ENCODE measurements at places on chromosomes 12 and 14.
A peak's percentile ranks its signal among the peaks of the same experiment; 100 is the strongest.

DNA sequence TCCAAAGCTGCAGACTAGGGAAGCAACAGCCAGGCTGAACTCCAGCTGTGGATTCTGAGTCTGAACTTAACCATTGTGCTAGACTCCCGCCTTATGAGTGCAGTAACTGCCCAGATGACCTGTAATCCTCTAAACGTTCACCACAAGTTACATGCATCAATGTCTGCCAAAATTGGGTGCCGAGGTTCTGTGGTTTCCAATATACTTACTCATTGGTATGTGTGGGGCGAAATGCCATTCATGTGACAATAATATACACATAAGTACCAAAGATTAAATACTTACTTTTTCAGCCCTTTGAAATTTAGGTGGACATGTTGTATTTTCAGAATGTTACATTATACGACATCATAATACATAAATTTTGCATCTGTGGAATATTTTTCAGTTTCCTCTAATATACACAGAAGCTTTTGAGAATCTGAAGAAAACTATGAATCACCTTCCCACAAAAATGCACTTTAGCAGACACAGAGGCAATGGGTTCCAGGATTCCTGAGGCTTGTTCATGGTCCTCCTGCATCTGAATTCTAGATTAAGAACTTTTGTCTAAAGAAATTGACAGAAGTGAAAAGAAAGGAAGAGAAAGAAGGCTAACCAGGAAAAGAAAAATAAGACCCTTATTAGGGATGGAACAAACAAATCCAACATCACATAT is 31.7 kb downstream of the GRIP1 start:
- DNase-seq, result no peak

GRCh38 chr12:103586791-103587370 is at the start of gene STAB2:
TSS of gene STAB2 (plus strand) at chr12:103587273. CDS start at chr12:103587477, 204 bp downstream.
- DNase-seq, result no peak

DNA sequence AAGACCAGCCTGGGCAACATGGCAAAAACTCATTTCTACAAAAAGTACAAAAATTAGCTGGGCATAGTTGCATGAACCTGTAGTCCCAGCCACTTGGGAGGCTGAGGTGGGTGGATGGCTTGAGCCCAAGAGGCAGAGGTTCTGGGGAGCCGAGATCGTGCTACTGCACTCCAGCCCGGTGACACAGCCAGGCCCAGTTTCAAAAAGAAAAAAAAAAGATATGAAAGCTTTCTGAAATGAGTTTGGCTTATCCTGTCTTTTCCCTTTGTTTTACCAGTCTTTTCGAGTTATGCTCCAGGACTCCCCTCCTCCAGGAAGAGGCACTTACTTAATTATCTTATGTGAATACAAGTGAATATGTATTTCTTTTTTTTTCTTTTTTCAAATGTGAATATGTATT is 3.2 kb downstream of the BBOF1 start:
- no peak for DNase-seq

DNA sequence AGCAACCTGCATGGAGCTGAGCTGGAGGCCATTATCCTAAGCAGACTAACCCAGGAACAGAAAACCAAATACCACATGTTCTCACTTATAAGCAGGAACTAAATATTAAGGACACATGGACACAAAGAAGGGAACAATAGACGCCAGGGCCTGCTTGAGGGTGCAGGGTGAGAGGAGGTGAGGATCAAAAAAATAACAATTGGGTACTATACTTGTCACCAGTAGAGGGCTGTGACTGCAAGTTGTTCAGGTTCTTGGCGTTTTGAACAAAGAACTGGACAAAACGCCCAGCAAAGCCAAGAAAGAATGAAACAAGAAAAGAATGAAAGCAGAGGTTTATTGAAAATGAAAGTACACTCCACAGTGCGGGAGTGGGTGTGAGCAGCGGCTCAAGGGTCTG is 208.5 kb upstream of the NEDD1 start:
- no peak for DNase-seq

- no peak for DNase-seq
Observed at GRCh38 chr14:68133856-68134255, 314.3 kb downstream of the RAD51B start.

DNA sequence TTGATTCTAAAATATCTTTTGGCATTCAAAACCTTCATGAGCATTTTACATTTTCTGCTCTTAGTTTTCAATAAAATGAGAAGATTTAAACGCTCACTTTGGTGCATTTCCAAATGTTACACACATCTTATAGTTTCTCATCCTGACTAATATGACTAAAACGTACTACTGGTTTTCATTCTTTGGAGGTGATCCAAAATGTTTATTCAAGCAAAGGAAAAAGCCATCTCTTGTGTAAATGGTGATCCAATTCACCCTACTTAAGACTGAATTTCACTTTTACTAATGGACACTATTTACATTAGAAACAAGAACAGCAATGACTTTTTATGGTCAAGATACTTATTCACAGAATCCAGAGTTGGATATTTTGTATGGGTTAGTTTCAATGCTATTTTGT is 86.6 kb downstream of the KITLG start:
- no peak for DNase-seq

DNA sequence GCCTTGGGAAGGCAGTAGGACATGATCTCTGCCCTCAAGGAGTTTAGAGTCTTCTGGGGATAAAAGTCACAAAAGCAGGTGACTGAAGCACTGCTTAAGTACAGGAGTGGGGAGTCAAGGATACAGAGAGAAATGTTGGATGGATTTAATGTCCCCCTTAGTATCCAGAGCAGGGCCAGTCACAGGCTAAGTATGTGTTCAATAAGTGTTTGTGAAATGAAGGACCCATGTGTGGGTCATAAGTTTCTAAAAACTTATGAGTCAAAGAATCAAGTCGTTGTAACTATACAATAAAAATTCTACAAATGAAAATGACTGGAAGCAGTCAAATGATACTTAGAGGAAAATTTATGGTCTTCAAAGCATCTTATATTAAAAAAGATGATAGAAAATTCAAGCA is 25.1 kb downstream of the KRT80 start:
- no peak for DNase-seq

DNA sequence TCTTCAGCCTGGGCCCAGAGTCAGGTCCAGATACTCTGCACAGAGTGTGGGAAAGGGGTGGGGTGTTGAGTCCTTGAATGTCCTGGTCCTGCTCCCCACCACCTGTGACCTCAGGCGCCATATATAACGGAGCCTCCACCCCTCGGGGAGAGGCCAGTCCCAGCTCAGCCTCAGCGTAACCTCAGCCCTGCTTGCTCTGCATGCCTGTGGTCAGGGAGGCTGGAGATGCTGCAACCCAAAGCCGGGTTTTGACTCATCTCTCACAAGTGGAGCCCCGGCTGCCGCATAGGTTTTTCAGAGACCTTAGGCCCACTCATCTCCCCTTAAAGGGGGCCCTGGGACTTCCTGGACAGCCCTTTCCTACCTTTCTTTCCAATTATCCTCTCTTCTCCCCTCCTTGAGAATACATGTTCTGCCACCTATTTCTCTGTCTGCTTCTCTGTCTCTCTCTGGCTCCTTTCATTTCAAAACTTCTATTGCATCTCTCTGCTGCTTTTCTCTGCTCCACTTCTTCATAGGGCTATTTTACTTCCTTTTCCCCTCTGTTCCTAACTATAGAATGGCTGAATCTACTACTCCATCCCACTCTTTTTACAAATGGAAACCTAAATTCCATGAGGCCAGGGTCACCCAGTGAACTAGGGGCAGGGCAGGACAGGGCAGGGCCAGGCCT is 1.2 kb downstream of the ITGB7 start:
- no peak for DNase-seq

DNA sequence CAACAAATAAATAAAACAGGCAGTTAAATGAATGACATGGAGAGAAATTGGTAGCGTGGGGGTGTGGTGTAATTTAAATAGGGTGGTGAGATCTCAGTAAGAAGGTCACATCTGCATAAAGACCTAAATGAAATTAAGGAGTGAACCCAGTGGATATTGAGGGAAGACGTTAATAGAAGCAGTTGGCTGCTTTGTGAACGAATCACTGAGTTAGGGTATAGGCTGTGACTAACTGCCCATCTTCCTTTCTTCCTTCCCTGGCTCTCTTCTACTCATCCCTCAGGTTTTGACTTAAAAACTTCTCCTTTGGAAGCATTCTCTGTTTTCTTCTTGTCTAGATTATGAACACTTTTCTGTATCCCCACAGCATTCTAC is 64.7 kb downstream of the BTG1 start:
- no peak for DNase-seq

DNA sequence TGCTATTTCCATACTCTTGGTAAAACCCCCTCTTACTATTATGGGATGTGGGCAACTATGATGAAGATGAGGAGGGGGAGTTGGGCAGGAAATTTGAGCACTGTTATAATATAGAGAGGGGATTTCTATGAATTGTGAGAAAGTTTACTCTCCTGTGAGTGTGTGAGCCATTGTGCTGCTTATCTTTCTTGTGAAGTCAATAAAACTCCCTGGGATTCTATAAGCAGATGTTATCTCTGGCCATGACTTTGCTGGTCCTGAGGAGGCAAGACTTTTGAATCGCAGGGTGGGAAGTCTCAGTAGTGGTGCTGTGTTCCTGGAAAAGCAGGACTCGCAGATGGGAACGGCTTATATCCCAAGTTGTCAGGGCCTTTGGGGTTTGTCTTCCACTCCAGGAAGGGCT is 62.2 kb downstream of the EMP1 start:
- no peak for DNase-seq

DNA sequence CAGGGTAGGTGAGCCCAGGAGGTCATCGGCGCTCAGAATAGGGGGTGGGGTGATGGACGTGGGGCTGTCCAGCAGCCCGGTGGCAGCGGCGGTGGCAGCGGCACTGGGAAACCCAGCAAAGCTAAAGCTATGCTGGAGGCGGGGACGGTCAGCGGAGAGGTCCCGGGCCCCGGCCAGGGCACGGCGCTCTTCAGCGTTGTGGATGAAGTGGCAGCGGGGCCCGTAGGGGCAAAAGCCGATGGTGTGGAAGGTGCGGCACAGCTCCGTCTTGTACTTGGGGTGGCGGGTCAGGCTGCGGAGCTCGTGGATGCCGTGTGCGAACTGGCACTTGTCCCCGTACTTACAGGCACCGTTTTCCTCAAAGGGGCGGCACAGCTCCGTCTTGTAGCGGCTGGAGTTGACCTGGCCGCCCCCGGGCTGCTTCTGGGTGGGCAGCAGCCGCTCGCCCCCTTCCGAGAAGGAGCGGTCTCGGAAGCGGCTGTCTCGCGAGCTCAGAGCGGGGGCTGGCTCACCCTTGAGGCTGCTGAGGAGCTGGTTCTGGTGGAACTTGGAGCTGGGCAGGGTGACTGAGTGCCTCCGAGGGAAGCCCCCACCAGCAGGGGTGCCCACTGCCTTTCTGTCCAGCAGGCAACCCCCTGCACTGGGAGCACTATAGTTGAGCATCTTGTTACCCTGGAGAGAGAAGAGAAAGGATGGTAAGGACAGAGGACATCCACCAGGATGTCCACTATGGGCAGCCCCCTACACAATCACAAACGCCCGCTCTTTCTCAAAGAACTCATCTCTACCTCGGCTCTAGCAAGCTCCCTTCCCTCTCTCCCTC is 2.8 kb downstream of the ZFP36L1 start:
- DNase-seq, result no peak

- no peak for DNase-seq
Observed at GRCh38 chr14:36162267-36162666, 14.3 kb downstream of the PTCSC3 start.

GRCh38 chr12:104130760-104131159 is 7.2 kb downstream of the NFYB start:
- no peak for DNase-seq

- DNase-seq, result peak; percentile 47
Observed at GRCh38 chr14:24299255-24300191, at the start of the genes DHRS1 and NOP9. TSS of gene DHRS1 (minus strand) at chr14:24299780. CDS start at chr14:24299106, 674 bp downstream. TSS of gene NOP9 (plus strand) at chr14:24299850. CDS start at chr14:24299955, 105 bp downstream.

DNA sequence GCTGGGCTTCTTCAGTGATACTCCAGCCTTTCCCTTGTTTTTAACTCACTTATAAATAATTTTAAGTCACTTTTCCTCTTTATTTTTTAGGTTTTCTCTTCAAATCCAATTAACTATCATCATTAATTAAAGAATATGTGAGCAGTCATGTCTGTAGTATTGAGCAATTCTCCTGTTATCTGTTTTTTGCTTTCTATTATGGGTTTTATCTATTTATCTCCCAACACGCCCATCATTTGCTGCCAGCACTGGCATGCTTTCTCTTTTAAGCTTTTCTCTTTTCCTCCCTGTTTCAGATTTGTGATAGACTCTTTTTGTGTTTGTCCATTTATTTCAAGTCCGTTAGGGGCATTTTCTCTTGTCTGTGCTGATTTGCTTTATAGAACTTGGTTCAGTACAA is 72.3 kb downstream of the CRADD start:
- DNase-seq, result no peak

DNA sequence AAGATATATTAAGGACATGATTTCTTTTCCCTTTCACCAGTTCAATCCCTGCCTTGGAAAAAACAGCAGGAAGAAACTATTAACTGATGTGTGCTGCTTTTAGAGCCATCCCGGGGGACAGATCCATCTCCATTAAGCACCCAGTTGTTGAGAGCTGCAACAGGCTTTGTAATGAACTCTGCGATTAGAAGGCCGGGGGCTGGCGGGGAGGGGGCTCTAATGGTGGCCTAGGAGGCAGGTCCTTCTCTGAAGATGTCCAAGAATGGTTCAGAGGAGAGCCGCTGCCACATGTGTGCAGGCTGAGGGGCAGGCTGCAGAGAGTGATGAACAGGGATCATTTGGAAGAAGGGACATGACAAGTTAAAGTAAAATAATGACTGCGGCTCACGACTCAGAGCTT is 67.8 kb downstream of the GALNT8 start:
- DNase-seq, result no peak

DNA sequence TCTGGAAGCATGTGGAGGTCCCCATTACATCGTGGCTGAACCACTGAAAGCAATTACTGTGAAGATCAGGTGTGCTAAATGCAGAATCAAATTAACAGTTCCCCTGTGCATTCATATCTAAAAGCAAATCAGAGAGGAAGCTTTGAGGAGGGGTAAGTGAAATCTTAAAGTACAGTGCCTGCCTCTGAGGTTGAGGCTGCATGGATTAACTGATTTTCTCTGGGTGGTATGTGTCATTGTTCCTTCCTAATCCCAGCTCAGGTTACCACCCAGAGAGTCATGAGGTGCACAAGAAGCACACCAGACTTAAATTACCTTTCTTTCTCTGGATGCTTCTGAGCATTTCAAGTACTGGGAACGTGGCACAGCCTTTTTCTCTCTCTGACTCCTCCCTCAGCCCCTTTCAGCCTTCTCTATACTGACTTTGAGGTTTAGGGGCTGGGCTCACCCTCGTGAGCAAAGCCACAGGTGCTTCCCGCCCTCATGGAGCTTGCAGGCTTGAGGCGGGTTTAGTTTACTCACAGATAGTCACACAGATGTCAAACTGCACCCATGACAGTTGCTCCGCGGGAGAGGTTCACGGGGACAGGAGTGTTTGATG is 237.6 kb upstream of the CRY1 start:
- no peak for DNase-seq

GRCh38 chr12:121926874-121927706 is 8.7 kb downstream of the CFAP251 start:
- no peak for DNase-seq

GRCh38 chr14:79040790-79041189 is 870.6 kb downstream of the NRXN3 start:
- no peak for DNase-seq

GRCh38 chr12:58764100-58764953 is 156.0 kb downstream of the LRIG3 start:
- no peak for DNase-seq

- no peak for DNase-seq
Observed at GRCh38 chr12:110581931-110582275, 1.2 kb downstream of the PPTC7 start.

- DNase-seq, result no peak
Observed at GRCh38 chr14:103738166-103738565, 22.6 kb downstream of the ZFYVE21 start.

- DNase-seq, result no peak
Observed at GRCh38 chr12:96880220-96880619, 26.8 kb upstream of the NEDD1 start.

- no peak for DNase-seq
Observed at GRCh38 chr14:56423544-56423943, 156.1 kb upstream of the TMEM260 start.

- DNase-seq, result peak; percentile 1
Observed at GRCh38 chr12:5965950-5966383, 20.9 kb upstream of the ANO2 start.
